Activated naive CD4-positive, alpha-beta T cell treated with anti-CD3 and anti-CD28 coated beads, Interleukin-2, amount 50 U/mL, for 72 hours (primary cell): ENCODE measurements at places on chromosomes 1 and 21. TPM values are rescaled to one million over a fixed set of nuclear protein-coding genes. Genes with fewer than 3 reads are reported as not detected.

PTGS2 gene
- 0.41 TPM for total RNA-seq

CELA3B gene
- not detected for total RNA-seq

PLA2G2F gene
- not detected for total RNA-seq

TDRD5 gene
- not detected for total RNA-seq

PRPF38B gene
- total RNA-seq, result 64.5 TPM

TTC39A gene
- 0.61 TPM for total RNA-seq

MPC2 gene
- 68.6 TPM for total RNA-seq

S100B gene
- not detected for total RNA-seq

TAL1 gene
- 0.11 TPM for total RNA-seq

DNAI4 gene
- 1.7 TPM for total RNA-seq

OR2AK2 gene
- total RNA-seq, result 0.25 TPM

PROX1 gene
- 0.34 TPM for total RNA-seq

FAM131C gene
- total RNA-seq, result not detected

NOL9 gene
- total RNA-seq, result 42.1 TPM

ZNF593 gene
- 34.4 TPM for total RNA-seq
